ENCODE measurements at places on chromosomes 6 and 20.

GRCh38 chr6:159701413-159701999 is 8.5 kb upstream of the SOD2 start:
- no peak for DNase-seq

DNA sequence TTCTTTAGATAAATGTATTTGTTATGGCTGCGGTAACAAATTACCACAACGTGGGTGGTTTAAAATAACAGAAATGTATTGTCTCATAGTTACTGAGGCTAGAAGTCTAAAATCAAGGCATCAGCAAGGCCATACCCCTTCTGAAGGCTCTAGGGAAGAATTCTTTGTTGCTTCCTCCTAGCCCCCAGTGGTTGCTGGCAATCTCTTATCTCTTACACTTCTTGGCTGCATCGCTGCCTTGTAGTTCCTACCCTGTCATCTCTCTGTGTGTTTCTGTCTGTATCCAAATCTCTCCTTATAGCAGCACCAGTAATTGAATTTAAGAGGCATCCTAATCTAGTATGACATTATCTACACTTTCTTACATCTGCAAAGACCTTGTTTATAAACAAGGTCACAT is 534.7 kb downstream of the PHF3 start:
- DNase-seq = no peak

- no peak for DNase-seq
Observed at GRCh38 chr6:134249759-134250602, 67.9 kb downstream of the SGK1 start.

- no peak for DNase-seq
Observed at GRCh38 chr6:25418454-25419052, 139.4 kb downstream of the CARMIL1 start.

GRCh38 chr20:37220731-37221130 is 40.9 kb downstream of the GHRH start:
- DNase-seq = no peak

DNA sequence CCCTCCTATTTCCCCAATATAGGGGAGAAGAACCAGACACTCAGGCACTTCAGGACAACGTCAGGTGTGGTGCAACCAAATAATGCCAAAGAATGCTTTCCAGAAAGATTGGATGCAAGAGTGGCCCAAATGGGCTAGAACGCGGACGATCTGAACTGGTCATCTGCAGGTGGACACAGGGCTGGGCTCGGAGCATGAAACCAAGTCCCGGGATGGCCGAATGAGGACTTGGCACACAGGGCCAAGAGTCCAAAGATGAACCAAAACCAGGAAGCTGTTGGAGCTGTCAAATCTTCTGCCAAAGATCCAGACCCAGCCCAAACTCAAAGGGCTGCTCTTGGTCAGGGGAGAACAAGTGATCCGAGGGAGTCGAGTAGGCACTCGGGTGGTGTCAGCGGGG is 143.9 kb upstream of the ARID1B start:
- DNase-seq = no peak

DNA sequence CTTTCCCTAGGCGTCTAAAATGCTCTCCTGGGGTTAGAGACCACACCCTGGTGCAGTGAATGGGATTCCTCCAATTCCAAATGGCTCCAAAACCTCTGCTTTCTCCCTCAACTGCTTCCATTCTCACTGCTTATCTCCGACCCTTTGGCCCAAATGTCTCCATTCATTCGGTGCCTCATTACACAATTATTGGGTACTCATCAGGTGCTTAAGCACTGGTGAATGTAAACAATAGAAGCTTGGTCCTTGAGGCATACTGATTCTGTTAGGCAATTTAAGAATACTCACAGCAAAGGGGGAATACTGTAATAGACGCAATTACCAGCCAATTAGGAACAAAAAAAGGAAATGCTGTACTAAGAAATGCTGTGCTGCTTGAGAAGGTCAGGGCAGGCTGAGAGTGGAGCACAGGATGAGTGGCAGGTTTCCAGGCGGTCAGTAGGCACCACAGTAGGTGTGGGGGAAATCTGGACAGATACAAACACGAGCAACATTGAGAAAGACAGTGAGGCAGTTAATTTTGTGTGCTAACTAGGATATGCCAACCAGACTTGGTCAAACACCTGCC is 23.0 kb downstream of the GMDS start:
- no peak for DNase-seq

DNA sequence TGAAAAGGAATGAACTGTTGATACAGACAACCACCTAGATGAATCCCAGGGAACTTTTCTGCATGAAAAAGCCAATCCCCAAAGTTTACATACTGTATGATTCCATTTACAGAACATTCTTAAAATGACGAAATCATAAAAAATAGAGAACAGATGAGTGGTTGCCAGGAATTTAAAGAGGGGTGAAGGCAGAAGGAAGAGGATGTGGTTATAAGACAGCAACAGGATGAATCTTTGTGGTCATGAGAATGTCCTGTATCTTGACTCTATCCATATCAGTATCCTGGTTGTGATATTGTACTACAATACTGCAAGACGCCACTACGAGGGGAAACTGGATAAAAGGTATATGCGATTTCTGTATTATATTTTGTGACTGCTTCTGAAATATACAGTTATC is 70.1 kb upstream of the EMILIN3 start:
- DNase-seq = no peak

GRCh38 chr6:52053038-52053695 is 34.2 kb downstream of the PKHD1 start:
- no peak for DNase-seq

GRCh38 chr20:60862601-60863000 is 389.5 kb upstream of the CDH4 start:
- no peak for DNase-seq

GRCh38 chr6:170416303-170416702 is 109.7 kb downstream of the FAM120B start:
- no peak for DNase-seq

GRCh38 chr20:63641146-63641791 is 12.0 kb downstream of the STMN3 start:
- peak; percentile 72 for DNase-seq

DNA sequence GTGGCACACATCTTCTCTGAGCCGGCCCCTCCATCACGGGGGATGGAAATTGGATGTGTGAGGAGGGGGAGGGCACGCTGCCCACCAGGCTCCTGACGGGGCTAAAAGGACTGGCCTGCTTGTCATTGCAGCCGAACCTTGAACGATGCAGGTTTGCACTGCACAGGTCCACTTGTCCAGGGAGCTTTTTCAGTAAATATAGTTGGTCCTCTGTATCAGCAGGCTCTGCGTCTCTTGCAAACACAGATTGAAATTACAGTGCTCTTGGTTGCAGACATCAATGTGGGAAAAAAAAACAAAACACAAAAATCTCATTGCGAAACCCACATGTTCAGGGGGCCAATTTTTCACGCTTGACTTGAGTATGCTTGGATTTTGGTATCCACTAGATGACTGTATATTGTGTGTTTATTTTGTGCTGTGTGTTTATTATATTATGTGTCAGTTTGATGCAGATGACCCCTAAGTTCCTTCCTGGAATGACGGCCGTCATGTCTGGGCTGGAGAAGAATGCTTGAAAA is 29.2 kb downstream of the ERMARD start:
- DNase-seq = no peak

DNA sequence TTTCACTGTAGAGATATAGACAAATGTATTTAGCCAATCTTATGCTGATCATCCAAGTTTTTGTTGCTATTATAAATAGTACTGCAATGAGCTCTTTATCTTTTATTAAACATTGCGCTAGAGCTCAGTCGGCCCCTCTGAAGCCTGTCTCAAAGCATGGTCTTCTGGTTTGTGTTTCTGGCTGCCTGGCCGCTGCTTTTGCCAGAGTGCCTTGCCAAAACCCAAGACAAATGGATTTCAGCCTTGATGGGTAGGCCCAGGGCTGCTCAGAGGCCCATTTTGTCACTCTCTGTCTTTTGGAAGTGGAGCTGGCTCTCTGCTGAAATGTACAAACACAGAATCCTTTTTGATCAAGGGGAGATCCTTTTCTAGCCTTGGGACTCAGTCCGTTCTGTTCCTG is 102.9 kb upstream of the KCNG1 start:
- no peak for DNase-seq

DNA sequence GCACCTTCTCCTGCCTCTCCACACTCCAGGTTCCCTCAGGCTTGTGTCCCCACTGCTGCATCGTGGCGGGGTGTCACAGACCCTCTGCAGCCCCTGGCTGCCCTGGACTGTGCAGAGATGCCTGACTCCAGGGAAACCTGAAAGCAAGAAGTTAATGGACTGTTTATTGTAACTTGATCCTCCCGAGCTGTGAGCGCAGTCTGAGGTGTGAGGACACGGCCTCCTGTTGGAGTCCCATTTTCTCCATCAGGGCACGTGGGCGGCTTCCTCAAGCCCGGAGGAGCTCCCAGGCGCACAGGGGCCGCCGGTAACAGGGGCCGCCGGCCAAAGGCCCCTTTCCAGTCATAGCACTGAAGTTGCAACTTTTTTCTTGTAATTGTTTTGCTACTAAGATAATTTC is 16.9 kb downstream of the RBM38 start:
- DNase-seq = no peak

DNA sequence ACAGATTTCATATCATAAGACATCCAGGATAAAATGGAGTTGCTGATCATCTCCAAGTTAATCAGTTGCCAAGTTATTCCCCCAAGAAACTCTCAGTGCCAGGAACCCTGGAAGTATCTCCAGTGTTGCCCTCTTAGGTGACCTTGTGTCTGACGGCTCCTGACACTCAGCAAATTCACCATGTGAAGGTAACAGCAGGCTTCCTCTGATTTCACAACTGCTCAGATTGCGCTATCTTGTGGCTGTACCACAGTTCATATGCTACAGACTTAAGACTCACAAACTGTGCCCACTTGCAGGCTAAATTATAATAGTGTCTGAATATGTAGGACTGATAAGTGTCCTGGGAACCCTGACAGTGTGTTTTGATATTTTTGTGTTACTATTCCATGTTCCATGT is 186.6 kb upstream of the OPRM1 start:
- DNase-seq = no peak

- DNase-seq = no peak
Observed at GRCh38 chr6:14110001-14110818, 7.4 kb upstream of the CD83 start.

DNA sequence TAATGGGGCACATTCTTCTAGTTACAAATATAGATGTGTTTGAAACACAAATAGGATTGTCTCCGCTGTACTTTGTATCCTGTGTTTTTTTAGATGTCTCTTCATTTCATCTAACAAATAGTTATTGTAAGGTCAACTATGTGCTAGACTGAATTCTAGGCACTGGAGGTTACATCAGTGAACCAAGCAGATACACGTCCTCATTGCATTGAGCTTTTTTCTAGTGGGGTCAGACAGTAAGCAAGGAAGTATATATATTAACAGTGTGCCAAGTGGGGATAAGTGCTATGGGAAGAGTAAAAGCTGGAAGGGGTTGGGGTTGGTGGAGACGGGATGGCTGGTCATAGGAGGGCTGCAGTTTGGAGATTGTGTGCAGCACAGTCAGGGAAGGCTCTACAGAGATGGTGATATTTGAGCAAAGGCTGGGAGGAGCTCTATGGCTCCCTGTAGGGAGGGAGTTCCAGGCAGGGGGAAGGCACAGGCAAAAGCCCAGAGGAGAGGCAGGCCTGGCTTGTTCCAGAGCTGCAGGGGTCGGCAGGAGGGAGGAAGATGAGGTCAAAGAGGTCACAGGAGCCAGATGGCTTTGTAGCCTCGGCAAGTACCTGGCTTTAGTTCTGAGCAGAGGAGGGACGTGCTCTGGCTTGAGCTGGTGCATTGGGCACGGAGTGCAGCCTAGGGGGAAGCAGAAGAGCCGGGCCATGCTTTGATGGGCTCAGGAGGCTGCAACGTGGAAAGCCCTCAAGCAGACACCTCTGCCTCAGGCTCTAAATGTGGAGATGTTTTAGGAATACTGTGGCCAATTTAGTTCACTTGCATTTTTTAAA is 152.3 kb downstream of the ZDHHC14 start:
- DNase-seq = no peak

- DNase-seq = no peak
Observed at GRCh38 chr20:45448270-45448669, 21.3 kb upstream of the WFDC2 start.

- no peak for DNase-seq
Observed at GRCh38 chr6:165717732-165718465, 54.9 kb upstream of the PDE10A start.

- DNase-seq = no peak
Observed at GRCh38 chr6:147806697-147807096, 298.2 kb downstream of the SAMD5 start.

- no peak for DNase-seq
Observed at GRCh38 chr6:3663081-3663480, 88.4 kb downstream of the PXDC1 start.

GRCh38 chr6:149723771-149724417 is 6.0 kb upstream of the LATS1 start:
- peak; percentile 64 for DNase-seq

DNA sequence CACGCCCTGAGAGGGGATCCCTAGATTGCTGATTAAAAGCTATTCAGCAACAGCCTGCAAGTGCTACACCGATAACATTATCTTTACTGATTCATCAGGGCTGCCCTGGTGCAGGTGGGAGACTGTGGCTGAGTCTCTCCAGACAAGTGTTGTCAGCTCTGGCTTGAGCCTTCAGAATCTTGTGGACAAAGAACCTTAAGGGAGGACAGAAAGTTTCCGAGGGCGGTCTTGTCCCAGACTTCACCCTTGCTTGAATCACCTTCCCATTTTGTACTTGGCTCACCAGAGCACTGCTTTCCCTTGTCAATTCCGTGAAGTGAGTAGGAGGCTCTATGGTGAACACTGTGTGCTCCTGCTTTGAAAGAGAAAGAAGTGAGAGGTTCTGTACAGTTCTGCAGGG is 88.6 kb upstream of the PCSK2 start:
- DNase-seq = no peak

DNA sequence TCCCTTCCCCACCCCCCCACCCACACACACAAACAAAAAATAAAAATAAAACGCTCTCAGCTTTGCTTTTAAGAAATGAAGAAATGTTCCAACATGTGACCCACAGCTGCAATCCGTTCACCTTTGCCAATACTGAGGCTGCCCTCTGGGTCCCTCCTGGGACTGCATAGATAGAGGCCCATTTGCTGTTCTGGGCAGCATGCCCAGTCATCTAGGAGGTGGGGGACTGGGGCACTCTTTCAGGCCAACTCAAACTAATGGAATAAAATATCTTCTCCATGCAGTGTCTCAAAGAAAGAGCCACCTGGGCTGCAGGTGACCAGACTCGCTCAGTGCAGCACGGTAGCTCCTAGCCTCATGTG is 79.9 kb downstream of the SLC22A3 start:
- DNase-seq = no peak

- DNase-seq = no peak
Observed at GRCh38 chr6:25880601-25881000, 6.6 kb upstream of the SLC17A3 start.

GRCh38 chr6:46626228-46626909 is 26.2 kb downstream of the CYP39A1 start:
- DNase-seq = no peak
